Adipocyte (in vitro differentiated cells): ENCODE measurements at places on chromosomes 7 and 10.

DNA sequence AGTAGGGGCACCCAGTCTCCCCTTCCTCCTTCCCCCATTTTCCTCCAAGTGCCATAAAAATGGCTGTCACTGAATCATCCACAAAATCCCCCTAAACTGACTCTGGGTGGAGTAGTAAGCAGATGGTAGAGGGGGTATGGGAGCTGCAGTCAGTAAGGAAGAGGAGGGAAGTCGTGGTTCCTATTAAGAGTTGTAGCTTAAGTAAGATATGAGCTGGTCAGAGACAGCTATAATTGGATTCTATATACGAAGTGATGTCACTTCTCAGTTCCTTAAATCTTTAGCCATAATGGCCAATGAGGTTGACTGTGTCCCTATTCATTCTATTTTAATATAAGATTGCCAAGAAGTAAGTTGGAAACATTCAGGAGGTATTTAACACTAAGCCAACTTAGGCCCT, 131.7 kb downstream of the SLC16A9 start:
- no peak for DNase-seq

DNA sequence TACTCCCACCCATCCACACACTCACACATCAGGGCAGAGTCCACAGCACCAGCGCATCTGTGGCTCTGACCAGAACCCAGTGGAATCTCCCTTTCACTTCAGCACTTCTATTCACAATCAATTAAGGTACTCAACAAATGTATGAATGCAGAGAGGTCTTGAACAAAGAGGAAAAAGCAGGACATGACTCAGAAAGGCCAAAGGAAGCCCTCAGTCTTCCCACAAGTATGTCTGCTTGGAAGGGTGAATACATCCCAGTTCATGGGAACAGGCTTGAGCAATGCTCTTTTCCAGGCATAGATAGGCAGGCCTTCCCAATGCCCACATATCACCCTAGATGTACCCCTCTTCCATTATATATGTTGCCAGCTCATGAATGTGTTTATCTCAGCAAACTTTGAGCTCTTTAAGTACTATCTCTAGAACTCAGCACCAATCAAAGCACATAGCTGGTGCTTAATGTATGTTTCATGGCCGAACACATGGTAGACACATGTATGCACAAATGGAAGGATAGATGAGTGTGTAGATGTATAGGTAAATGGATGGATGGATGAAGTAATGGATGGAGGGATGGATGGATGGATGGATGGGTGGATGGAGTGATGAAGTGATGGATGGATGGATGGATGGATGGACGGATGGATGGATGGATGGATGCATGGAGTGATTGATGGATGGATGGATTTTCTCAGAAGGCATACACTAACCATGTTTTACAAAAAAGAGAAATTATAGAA, 507.6 kb downstream of the GRID1 start:
- DNase-seq: no peak

DNA sequence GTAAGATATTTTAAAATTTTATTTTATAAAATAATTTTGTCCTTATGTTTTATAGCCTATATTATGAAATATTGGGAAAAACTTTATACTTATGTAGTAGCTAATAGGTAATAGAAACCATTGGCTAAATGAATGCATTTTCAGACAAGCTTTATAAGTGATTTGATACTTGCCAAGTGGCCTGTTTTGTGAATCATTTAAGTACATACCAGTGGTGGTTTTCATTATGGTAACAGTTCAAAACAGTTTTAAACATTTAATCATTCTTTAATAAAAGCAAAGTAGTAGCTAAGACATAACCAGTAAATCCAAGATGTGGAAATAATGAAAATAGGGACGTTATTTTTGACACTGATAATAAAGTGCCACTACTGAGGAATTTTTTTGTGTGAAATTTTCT, 182.2 kb downstream of the PHF14 start:
- no peak for DNase-seq

DNA sequence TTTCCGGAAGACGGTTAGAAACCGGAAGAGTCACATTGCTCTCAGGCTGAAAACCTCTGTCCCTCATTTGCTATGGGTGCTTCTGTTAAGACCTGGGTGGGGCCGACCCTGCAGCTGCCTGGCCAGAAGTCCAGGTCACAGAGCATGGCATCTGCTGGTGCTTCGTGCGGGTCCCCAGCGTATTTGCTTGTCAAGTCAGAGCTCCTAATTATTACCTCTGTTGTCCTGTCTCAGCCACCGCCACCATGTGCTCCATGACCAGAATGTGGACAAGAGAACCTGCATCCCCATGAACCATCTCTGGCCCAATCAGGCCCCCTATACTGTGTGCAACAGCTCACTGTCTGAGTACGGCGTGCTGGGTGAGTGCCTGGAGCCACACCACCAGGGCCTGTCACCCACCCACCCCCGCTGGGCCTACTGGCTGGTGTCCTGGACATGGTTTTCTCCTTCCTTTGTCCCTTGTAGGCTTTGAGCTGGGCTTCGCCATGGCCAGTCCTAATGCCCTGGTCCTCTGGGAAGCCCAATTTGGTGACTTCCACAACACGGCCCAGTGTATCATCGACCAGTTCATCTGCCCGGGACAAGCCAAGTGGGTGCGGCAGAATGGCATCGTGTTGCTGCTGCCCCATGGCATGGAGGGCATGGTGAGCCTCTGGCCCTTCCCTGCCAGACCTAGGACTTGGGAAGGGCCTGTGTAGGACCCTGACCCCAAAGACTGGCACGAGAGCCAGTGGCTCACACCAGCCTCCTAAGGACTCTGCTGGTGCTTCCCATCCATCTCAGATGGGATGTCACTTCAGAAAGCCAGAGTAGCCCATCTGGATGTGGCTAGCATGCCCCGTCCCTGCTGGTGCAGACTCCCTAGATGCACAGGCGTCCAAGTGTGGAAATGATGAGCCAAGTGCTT, 51.3 kb upstream of the ZMIZ2 start:
- no peak for DNase-seq

DNA sequence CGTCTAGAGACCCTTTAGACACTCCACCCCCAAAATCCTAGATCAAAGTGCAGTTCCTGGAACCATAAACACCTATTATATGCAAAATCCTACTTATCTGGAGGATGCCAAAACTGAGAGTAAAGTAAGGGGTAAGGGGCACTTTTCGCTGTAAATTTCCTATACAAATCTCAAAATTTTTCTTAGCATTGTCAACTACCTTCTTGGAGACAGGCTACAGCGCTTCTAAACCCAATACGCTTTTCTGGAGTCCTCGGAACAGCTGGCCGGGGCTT, 10.4 kb downstream of the TWIST1 start:
- no peak for DNase-seq

DNA sequence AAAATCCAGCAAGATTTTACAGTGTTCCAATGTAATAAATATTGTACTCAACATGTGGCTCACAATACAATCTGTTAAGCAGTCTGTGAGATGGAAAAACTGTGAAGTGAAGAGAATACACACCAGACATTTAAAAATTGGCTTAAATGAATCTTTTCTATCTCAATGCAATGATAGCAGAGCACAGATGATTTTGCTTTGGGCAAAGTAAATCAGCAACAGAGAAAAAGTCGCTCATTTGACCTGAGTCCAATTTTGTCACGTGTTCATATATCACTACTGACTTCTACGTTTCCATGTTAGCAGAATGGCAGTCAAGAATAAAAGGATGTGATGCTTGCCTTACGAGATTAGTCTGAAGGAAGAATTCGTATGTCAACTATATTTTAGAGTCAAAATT, 506.7 kb downstream of the POM121L12 start:
- no peak for DNase-seq

DNA sequence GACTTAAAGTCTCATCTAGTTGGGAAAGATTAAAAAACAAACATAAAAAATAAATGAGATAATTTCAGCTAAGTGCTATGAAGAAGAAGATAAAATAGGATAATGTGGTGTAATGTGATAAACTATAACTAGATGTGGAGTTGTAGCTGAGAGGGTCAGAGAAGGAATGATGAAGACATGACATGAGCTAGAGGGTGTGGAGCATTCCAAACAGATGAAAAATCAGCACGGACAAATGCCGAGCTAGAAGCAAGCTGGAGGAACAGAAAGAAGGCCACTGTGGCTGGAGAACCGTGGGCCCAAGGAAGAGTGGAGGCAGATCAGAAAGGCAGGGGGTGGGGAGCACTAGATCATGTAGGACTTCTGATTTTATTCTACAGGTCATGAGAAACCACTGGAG, 70.6 kb downstream of the CDK6 start:
- DNase-seq: peak; percentile 88

- peak; percentile 67 for DNase-seq
These were observed 1011.3 kb downstream of the XPNPEP1 start for GRCh38 chr10:108911814-108912541.

DNA sequence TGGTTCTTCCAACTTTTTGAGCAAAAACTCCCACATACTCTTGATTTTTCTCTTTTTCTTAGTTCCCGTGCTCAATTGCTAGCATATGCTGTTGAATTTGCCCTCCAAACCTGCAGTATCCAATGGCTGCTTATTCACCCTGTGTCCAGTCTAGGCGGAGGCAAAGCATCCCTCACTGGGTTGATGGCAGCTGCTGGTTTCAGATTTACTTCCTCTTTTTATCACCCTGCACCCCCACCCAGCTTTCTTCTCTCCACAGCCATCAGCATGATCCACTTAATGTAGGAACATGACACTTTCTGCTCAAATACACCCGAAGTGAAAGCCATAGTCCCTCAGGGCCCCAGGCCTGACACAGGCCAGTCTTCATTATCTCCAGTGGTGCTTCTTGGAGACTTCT, 87.6 kb upstream of the ADARB2 start:
- DNase-seq: no peak

- DNase-seq: no peak
These were observed 93.4 kb downstream of the RNF216 start for GRCh38 chr7:5687936-5688630.

GRCh38 chr10:83555264-83555663, 584.0 kb upstream of the GHITM start:
- DNase-seq: no peak

DNA sequence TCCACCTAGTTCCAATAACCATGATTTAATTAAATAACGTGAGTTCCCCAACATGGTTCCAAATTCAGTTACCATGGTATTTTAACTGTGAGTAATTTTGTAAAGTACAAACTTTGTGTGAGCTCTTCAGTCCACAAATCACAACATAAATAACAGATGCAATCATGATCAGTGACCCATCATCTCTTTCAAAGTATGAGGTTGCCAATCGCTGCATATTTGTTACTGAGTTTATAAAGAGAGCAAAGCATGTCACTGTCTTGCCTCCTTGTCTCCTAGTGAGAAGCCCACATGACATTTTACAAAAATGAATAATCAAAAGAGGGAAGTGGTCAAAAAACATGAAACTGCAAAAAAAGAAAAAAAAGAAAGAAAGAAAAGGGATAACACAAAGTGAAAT, 69.1 kb upstream of the PDSS1 start:
- no peak for DNase-seq

GRCh38 chr7:150947241-150947745, 30.8 kb downstream of the KCNH2 start:
- no peak for DNase-seq

- no peak for DNase-seq
These were observed 153.1 kb downstream of the AOAH start for GRCh38 chr7:36571190-36571560.

DNA sequence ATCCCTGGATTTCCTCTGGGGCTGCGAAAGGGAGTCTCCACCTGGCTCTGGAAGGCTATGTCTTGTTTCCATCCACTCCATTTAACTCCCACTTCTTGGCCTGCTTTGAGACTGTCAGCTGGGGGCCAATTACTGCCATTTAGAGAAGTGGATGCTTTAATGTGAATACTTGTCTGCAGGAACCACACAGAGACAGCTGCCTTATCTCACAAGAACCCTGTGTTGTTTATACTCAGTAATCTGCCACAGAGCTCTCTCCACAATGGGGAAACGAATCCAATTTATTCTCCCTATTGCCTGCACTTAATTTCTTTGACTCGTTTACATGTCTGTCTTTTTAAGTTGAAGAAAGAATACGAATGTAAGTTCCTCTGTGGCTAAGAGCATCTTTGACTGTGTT, 787.0 kb upstream of the C7orf33 start:
- DNase-seq: no peak

GRCh38 chr7:47739301-47739875, 157.5 kb upstream of the TNS3 start:
- no peak for DNase-seq

DNA sequence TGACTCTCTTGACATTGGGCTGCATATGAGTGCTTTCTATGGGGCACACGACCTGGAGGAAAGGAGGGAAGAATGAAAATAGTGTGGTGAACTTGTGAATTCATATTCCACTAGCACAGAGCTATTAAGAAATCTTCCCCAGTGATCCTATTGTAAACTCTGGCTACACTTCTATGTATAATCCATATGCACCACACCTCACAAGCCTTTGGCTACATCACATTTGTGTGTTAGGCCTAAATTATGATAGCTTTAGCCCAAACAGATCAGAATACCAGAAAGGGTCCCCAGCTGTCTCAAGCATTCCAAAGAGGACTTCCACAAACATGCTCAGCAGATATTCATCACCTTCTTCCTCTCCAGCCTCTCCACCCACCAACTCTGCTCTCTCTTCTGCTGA, 9.7 kb upstream of the IFIT1B start:
- no peak for DNase-seq

DNA sequence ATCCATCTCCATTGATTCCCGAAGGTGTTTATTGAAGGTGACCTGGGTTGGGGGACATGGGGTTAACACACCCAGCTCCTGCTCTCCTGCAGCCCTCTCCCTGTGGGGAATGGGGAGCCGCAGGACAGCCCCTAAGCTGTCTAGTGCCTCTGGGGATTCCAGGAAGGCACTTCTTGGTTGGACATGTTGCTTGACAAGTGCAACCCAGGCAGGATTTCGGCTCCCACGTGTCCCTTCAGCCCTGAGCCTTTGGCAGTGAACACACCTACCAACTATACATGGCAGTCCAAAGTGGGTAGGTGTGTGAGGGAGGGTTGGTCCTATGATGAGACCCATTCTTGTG, 43.9 kb downstream of the DOCK1 start:
- DNase-seq: no peak

DNA sequence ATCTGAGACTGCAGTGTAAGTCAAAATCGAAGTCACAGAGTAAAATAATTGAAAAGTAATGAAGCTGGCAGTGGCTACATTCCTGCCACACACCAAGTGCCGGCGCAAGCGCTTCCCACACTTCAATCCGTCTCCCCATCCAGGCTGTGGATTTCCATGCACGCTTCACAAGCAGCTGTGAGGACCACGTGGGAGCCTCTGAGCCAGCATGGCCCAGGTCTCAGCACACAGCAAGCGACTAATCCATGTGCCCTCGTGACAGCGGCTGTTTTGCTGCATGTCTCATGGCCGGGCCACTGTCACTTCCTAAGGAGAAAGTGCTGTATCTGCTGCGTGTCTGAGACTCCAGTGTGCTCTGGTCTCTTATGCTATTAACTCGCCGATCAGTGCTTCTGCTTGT, 566.9 kb downstream of the DNAJB6 start:
- DNase-seq: no peak

DNA sequence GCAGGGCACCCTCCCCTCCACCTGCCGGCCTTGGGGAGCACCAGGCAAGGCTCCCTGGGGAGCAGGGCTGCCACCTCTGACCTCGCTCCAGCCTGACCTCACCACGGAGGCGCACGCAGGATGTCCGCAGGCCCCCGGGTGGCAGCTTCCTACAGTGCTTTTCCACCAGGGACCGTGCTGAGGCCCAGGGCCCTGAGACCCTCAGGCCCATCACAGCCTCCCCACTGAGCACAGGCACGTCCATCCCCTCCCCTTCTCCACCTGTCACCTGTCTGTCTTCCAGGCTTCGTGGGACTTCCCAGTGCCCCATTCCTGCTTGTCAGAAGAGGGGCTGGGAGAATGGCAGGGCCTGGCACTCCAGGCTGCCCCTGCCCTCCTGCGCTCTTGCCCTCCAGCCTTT, 90.1 kb downstream of the LHPP start:
- DNase-seq: no peak
